ENCODE measurements at places on chromosomes 11 and 22. TPM values are rescaled to one million over a fixed set of nuclear protein-coding genes. Genes with fewer than 3 reads are reported as not detected.

The TRIM51 gene
- polyA plus RNA-seq: not detected

The SLC6A5 gene
- polyA plus RNA-seq: not detected

The RAG2 gene
- not detected for polyA plus RNA-seq

The MAML2 gene
- 5.8 TPM for polyA plus RNA-seq

The OR51A7 gene
- polyA plus RNA-seq: not detected

The SLC22A9 gene
- 9.4 TPM for polyA plus RNA-seq

The MRGPRE gene
- not detected for polyA plus RNA-seq

The MAJIN gene
- polyA plus RNA-seq: not detected

- no peak for DNase-seq
These were observed 454 bp upstream of the OTUB1 start for GRCh38 chr11:63985812-63986155.

DNA sequence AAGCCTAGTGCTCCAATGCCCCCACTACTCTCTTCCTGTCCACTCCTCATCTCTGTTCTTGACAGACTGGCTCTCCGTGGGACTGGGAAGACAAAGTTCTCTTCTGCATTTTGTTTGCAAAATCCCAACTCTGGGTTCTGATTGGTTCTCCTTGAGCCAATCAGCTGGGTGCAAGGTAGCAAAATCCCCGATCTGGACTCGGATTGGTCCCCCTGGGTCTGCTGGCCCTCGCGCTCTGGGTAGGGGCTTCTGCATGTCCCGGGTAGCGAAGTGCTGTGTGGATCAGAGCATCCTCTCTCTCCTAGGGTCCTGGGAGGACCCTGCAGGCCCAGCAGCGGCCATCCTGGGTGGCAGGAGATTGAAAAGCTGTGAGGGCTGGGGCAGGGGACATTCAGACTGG lies 22.3 kb upstream of the A4GALT start:
- DNase-seq: no peak

- peak; percentile 65 for DNase-seq
These were observed 195.9 kb downstream of the CSNK2A3 start for GRCh38 chr11:11157185-11157584.

GRCh38 chr11:46050662-46051061 lies 70.6 kb downstream of the PHF21A start:
- no peak for DNase-seq

DNA sequence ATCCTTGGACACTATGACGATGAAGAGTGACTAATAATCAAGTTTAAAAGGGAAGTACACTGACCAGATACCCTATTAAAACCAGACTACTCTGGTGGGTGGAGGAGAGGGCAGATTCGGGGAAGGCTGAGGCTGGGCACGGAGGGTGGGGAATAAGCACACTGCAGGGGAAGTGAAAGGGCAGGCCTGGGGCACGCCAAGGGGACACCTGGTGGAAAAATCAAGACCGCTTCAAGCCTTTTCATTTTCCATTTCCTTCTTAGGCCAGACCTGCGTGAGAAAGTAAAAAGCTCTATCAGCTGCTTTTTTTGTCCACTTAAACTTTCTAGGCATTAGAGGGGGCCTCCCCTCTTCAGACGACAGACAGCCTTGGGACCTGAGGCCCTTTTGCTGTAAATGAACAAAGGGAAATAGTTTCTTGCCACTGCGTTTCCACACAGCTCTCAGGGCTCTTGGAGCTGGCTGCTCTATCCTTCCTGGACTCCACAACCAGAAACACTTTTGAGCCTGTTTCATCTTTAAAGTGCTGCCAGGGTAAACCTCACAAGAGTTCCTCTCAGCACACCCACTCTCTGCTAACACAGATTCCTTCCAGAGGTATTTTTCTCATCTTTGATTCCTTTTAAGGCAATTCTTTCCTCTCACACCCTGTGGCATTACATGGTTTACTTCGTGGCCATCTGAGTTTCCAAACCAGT lies 25.0 kb upstream of the SERPIND1 start:
- no peak for DNase-seq

DNA sequence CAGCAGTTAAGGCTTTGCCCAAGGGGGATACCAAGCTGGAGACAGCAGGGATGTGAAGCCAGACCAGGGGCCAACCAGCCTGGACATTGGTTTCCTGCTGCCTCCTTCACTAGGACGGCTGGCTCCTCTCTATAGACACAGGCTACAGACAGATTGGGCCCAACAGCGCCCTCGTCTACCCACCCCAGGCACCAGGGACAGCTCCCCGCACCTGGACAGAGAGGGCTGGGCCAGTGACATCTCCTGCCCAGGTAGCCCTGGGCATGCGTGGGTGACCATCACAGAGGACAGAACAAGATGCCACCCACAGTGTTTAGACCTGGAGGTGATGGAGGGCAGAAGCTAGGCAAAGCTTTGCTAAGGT lies 1.2 kb downstream of the DKK3 start:
- no peak for DNase-seq

DNA sequence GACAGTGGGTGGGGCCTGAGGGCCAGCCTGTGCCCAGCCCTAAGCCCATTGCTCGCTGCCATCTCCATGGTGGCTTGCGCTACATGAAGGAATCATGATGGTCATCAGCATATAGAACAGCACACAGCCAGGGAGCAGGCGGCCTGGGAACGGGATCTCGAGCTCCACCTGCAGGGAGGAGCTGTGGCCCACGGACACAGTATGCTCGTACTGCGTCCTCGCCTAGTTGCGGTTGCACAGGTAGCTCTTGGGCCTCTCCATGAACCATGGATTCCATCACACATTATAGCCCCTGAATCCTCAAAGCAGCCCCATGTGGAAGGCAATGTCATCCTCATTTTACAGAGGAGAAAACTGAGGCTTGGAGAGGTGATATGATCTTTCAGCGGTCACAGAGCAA lies 15.1 kb downstream of the SEC14L4 start:
- no peak for DNase-seq

GRCh38 chr11:34052036-34052607 lies 591 bp downstream of the CAPRIN1 start:
- DNase-seq: peak; percentile 97

GRCh38 chr11:2995893-2996554 lies 3.9 kb upstream of the NAP1L4 start:
- DNase-seq: no peak

DNA sequence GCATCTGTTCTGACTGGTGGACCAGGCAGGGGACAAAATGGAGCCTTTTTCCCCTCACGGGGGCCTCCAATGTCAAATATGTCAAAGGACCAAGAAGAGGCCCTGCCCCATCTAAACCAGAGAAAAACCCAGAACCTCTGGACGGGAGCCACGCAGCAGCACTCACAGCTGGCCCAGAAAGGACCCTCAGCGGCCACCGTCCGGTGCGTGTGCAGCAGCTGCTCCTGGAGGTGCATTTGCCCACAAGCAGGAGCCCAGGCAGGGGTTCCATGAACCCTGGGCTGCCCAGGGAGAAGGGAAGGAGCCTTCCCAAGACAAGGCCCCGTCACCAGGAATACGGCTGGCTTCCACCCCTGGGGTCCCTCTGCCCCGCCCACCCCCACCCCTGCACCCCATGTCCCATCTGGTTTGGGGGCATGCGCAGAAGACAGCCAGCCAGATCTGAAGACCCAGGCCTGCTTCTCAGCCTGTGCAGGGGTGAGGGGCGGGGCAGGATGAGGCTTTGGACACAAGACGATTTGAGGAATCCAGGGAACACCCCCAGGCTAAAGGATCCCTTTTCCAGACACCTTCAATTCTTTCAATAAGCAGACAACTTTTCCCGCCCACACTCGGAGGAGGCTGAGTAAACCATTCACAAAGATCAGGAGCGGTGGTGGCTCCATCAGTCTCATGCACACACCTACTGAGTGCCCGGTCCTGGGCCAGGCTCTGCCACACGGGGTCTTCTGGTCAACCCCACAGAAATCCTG lies 423.1 kb downstream of the SHANK2 start:
- DNase-seq: no peak

DNA sequence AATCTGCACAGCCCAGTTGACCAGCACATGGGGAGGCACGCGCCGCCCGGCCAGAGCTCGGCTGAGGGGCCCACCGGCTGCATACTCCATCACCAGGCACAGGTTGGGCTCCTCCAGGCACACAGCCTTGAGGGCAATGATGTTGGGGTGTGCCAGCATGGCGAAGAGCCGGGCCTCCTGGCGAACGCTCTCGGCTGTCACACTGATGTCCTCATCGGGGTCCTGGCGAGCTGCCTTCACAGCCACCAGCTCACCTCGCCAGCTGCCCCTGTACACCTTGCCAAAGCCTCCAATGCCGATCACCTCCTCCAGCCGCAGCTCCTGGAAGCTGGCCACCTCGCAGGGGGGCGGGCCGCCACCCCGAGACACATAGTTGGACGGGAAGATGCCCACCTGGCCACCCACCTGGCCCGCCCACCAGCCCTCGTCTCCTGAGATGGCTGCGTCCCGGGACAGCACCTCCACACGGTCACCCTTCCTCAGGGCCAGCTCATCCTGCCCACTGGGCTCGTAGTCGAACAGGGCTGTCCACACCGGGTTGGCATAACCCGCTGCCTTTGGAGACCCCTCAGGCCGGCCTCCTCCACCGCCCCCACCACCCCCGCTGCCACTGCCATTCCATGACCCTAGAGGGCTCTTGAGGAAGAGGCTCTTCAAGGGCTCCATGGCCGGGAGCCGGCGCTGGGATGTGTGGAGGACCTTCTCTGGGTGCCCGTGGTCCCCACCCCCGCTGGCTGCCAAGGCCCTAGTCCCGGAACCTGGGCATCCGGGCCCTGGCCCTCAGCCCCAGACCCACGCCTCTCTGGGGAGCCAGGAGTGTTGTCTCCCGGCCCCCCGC lies 711 bp downstream of the MAP3K11 start:
- peak; percentile 58 for DNase-seq

GRCh38 chr11:127098684-127099083 lies 98.1 kb upstream of the KIRREL3 start:
- DNase-seq: no peak

DNA sequence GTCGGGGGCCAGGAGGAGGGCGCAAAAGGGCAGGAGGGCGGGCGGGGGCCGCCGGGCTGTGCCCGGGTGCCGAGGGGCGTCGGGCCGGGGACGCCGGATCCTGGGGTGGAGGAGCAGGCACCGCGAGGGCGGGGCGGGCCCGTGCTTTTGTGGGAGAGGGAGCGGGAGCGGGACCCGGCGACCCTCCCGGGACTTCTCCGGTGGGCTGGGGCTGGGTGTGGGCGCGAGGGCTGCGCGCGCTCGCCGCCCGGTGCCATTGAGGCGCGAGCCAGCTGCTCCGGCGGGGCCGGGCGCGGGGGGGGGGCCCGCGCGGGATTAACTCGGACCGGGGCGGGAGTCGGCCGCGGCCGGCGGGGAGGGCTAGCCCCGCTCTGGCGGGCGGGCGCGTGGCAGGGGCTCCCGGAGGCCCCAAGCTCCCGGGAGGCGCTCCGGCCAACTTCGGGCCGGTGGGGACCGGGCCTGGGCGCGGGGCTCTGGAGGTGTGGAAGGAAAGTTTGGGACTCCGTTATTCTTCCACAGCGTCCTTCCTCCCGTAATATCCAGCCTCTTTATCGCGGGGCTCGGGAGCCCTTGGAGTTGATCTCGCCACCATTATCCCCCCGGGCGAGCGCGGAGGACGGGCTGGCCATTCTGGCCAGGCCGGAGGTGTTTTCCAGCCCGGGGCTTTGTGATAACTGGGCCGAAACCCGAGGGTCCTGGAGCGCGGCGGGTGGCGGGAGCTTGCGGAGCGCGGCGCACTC lies 936 bp downstream of the CECR2 start:
- peak; percentile 60 for DNase-seq

GRCh38 chr11:122628810-122629555 lies 26.5 kb upstream of the UBASH3B start:
- DNase-seq: peak; percentile 73

DNA sequence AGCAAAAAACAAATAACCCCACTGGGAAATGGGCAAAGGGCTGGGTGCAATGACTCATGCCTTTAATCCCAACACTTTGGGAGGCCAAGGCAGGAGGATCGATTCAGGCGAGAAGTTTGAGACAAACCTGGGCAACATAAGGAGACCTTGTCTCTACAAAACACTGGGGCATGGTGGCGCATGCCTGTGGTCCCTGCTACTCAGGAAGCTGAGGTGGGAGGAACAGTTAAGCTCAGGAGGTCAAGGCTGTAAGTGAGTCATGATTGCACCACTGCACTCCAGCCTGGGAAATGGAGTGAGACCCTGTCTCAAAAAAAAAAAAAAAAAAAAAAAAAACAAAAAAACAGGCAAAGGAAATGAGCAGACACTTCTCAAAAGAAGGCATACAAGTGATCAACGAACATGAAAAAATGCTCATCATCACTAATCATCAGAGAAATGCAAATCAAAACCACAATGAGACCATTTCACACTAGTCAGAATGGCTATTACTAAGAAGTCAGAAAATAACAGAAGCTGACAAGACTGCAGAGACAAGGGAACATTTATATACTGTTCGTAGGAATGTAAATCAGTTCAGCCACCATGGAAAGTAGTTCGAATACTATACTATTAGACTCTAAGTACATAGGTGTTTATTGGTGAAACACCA lies 48.2 kb upstream of the SMCO4 start:
- no peak for DNase-seq

- no peak for DNase-seq
These were observed 82.7 kb downstream of the TP53I11 start for GRCh38 chr11:44868021-44868420.

DNA sequence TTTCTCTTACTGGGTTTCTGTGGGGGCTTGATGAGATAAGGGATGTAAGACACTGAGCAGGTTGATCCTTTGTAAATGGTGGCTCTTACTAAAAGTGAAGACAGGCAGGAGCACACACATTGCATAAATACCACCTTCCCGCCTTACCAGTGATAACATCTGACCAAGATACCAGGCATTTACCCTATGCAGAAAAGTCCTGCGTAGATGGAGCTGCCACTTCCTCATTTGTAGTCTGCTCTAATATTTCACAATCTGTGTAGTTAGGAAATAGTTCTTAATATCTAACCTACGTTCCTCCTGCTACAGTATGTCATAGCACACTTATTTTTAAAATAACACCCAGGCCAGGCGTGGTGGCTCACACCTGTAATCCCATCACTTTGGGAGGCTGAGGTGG lies 23.9 kb upstream of the SWAP70 start:
- no peak for DNase-seq

- no peak for DNase-seq
These were observed 50.4 kb downstream of the ANO1 start for GRCh38 chr11:70128435-70128906.

GRCh38 chr22:32562401-32562800 lies 87.8 kb downstream of the FBXO7 start:
- DNase-seq: no peak

GRCh38 chr22:48742556-48743343 lies 1084.9 kb downstream of the BRD1 start:
- peak; percentile 2 for DNase-seq

- DNase-seq: peak; percentile 95
These were observed 461 bp upstream of the EED start for GRCh38 chr11:86244063-86244521.

DNA sequence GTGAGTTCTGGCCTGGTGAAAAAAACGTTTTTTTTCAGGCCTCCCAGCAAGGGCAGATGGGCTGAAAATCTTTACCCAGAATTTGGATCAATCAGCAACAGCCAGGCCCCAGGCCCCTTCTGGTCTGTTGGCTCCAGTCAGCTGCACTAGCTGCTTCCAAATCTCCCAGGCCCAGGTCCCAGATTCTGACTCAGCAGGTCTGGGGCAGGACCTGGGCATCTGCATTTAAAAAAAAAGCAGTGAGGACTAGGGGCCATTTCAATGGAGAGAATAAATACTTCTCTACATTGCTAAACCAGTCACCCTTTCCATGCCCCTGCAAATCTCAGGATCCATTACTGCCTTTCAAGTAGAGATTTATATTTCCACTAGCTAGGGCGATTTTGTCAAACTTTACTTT lies 4.3 kb downstream of the SLC15A3 start:
- no peak for DNase-seq
